ENCODE measurements at places on chromosomes 11 and 22.

GRCh38 chr22:47153854-47154525, 391.5 kb downstream of the TBC1D22A start:
- no peak for DNase-seq

GRCh38 chr11:91927448-91927847, 297.2 kb upstream of the FAT3 start:
- no peak for DNase-seq

DNA sequence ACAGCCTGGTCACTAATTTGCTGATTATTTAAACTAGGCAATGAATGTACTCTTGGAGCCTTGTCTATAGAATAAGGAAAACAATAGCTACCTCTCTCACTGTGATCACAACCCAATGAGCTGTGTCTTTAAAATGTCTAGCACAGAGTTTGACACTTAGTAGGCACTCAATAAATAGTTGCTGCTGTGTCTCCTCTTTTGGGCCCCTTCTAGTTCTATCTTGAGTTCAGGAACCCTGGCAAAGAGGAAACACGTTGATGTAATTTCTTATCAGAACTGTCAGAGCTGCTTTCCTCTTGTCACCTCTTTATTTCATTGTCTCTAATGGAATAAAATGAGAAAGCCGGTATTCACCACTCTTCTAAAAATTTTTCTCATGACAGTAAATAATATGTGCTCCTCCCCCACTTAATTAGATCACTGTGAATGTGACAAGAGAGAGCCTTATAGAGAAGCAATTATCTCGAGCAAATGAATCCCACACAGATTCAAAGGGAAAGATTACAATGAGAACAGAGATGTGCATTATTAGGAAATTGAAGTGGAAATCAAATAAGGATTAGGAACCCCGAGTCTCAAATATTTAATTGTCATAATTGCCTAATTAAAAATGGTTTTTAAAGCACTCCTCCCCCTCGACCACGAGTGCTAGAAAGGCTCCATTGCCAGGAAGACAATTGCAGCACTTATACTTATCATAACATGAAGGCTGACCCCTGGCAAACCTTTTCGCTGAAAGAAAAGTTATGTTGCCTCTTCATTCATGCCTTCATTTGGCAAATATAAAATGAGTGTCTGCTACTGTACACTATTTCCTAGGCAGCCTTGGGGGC, 175.0 kb upstream of the BDNF start:
- no peak for DNase-seq

DNA sequence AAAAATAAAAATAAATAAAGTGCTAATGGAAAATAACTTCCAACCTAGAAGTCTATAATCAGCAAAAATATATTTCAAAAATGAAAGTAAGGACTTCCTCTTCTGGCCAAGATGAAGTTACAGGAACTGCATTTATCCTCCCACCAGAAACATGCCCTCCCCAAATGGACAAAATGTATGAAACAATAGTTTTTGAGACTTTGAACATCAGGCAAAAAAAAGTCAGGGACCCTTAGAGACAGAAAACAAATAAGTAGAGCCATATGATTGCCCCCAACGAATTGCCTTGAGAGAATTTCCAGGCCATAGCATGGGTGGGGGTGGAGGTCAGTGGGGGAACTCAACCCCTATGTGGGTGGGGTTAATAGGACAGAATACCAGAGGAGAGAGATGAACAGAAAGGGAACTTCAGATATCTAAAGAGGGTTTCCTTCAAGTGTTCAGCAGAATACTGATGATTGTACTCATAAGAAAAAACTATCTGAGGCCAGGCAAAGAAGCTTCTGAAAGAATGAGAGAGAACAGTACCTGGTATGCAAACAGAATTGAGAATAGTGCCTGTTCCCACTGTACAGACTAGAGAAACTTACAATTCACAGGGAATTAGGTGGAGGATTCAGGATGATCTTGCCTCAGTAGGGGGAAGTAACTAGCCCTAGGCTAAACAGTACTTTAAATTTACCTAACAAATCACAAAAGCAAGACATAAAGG, 26.6 kb upstream of the IL10RA start:
- DNase-seq = no peak

- no peak for DNase-seq
Observed at GRCh38 chr11:111308140-111308539, 9.8 kb downstream of the POU2AF3 start.

DNA sequence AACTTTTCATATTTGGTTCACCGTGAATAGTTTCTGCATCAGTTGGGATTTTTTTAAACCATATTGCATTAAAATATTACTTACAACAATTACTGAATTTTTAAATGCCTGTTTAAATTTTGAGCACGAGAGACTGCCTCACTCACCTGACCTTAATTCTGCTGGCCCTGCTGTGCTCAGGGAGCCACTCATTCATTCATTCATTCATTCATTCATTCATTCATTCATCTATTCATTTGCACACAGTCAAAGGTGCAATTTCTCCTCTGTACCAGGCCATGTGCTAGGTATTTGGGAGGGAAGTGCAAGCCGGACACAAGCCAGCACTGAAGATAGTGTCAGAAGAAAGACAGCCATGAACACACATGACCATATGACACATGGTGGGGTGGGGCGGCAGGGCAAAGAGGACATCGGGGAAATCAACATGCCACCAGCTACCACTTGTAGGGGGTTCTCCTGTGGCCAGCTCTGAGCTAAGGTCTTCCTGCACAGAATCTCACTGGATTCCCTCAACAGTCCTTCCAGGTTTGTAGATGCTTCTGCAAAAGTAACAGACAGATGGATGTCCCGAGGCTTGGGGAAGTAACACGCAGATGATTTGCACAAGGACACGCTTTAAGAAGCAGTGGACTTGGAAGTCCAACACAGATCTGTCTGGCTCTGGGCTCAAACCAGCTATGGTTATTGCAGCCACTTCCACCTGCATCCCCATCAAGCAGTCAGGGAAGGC, 568 bp upstream of the CSF2RB start:
- no peak for DNase-seq

GRCh38 chr22:38317995-38318715, 922 bp upstream of the CSNK1E start:
- DNase-seq = no peak

GRCh38 chr11:88521799-88522201, 184.3 kb upstream of the CTSC start:
- no peak for DNase-seq

- no peak for DNase-seq
Observed at GRCh38 chr11:134349802-134350355, 18.1 kb downstream of the GLB1L2 start.

DNA sequence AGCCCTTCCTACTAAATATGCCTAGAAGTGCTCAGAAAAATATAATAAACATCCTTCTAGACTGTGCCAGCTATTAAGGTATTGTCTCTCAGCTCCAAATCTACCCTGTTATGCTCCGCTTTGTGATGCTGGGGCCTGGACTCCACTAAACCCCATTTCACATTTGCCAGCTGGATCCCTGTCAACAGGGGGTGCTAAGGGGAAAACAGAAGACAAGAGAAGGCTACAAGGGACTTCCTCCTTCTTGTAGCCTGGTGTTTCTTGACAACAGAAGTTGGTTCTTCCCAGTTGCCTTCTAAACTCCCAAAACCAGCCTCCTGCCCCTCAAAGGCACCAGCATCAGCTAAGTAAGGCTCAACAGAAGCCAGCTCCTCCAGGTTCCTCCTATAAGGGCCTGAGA, 5.2 kb downstream of the NUMA1 start:
- no peak for DNase-seq

- DNase-seq = no peak
Observed at GRCh38 chr11:128862406-128862805, 4.7 kb downstream of the KCNJ1 start.

DNA sequence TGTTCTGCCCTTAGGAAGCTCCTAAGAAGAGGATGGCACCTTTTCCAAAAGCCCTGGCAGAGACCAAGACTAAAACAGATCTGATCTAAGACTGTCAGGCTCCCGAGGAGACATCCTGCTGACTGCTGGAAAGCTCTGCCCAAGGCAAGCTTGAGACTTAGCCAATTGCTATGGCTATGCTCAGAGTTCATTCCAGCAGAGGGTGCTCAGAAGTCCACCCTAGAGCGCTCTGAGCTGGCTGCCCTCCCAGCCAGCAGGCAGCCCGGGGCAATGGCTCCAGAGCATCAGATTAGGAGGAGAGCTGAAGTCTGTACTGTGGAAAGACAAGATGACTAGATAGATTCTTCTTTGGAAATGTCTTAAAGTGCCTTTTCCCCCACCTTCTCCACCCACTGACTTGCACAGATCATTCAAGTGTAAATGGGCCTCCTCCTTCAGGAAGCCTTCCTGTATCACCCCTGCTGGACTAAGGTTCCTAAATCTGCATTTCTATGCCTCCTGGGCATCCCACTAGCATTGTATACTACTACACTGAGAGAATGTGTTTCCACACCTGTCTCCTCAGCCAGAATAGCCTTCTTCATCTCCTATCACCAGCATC, 23.4 kb downstream of the LRRC55 start:
- no peak for DNase-seq

DNA sequence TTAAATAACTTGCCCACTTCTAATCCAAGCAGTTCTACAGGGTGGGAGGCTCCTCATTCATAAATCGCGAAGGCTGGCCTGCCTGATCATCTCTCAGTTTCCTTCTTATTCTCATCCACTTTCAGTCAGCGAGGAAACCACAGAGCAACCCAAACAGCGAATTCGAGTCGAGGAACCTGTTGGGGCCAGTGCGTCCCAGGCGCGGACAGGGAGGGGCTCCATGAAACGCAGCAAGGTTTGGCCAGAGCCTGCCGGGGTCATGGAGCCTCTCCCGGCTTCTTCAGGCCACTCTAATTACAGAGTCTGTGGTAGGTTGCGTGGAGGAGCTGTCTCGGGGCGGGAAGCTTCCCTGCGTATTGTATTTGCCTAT, 741 bp upstream of the NAV2 start:
- DNase-seq = no peak

DNA sequence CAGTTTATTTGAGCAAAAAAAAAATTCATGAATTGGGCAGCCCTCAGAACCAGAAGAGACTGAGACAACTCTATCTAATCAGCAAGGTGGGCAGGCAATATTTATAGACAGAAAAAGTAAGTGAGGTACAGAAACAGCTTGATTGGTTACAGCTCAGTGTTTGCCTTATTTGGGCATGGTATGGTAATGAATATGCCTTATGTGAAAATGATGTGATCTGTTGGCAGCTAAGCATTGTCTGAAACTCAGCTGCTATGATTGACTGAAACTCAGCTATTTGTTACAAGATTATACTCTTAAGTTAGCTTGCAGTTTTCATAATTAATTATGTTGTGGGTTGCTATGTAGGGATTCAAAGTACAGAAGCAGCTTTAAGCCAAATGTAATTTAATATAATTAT, 127.6 kb downstream of the CNTN5 start:
- no peak for DNase-seq

- no peak for DNase-seq
Observed at GRCh38 chr22:45946805-45947600, 30.0 kb downstream of the WNT7B start.

DNA sequence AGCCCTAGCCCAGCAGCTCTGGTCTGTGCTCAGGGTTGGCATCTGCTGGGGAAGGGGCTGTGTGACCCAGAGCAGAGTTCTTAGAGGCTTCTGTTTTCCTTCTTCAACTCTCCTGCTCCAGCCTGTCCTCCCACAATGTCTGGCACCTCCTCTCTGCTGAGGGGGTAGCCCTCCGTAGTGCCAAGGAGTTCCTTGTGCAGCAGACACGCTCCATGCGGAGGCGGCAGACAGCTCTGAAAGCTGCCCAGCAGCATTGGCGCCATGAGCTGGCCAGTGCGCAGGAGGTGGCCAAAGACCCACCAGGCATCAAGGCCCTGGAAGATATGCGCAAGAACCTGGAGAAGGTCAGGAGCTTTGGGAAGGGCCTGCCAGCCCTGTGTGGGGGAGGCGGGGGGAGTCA, 69.3 kb downstream of the CEP164 start:
- DNase-seq = no peak

- no peak for DNase-seq
Observed at GRCh38 chr22:26797910-26798309, 140.5 kb downstream of the MIAT start.

DNA sequence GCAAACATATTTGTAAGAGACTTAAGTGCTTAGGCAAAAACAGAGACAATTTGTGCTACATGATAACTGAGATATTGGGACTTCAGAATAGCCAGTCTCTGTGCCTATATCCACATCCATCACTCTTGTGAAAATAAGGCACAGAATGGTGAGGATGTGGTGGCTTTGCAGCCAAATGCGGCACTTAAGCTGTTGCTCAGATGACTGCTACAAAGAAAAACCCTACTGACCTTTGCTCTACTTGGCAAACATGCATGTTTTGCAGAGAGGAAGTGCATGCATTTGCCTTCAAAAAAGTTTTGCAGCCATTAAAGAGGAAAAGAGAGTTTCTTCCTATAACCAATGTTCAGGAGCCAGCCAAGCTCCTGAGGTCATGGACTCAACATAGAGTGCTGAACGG, 675.0 kb upstream of the KIRREL3 start:
- no peak for DNase-seq
